ENCODE measurements at places on chromosomes 5 and 9.
A peak's percentile ranks its signal among the peaks of the same experiment; 100 is the strongest.

- DNase-seq = no peak
Observed at GRCh38 chr9:8389531-8389930, 590.0 kb upstream of the DMAC1 start.

- DNase-seq = no peak
Observed at GRCh38 chr9:120837921-120838320, 4.8 kb downstream of the PSMD5 start.

GRCh38 chr9:61673664-61674381, 484.0 kb downstream of the SPATA31A7 start:
- no peak for DNase-seq

- DNase-seq = peak; percentile 76
Observed at GRCh38 chr9:6680797-6681146, 35.2 kb upstream of the GLDC start.

- DNase-seq = no peak
Observed at GRCh38 chr9:99998266-99998665, 91.8 kb downstream of the STX17 start.

DNA sequence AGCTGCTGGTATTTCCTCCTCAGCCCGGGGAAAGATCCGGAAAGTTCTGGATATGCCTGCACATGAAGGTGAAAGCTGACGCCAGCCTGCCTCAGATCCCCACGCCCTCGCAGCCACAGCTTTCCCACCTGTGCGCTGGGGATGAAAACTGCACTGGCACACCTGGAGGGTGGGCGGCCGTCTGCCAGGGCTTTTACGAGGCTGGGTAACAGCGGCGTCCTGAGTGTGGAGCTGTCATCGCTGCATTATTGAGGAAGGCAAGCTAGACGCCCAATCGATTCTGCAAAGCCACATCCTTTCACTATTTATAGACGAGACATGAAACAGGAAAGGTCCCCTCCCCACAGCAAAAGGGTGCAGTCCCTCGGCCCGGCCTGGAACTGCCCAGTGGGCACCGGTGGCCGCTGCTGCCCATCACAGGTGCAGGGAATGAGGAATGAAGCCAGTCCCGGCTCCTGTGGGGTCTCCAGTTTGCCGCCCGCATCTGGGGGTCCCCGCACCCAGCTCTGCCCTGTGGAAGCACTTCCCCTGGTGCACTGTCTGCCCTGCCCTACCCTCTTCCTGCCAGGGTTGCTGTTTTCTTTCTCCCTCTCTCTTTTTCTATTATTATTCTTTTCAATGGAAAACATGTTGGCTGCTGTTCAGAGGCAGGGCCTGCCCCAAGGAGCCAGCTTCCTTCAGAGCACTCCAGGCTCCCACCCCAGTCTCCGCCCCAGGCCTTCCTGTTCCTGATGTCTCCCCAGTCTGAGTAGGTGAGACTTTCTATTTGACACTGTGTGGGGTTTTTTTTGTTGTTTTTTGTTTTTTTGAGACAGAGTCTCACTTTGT, 7.0 kb downstream of the NOTCH1 start:
- no peak for DNase-seq

DNA sequence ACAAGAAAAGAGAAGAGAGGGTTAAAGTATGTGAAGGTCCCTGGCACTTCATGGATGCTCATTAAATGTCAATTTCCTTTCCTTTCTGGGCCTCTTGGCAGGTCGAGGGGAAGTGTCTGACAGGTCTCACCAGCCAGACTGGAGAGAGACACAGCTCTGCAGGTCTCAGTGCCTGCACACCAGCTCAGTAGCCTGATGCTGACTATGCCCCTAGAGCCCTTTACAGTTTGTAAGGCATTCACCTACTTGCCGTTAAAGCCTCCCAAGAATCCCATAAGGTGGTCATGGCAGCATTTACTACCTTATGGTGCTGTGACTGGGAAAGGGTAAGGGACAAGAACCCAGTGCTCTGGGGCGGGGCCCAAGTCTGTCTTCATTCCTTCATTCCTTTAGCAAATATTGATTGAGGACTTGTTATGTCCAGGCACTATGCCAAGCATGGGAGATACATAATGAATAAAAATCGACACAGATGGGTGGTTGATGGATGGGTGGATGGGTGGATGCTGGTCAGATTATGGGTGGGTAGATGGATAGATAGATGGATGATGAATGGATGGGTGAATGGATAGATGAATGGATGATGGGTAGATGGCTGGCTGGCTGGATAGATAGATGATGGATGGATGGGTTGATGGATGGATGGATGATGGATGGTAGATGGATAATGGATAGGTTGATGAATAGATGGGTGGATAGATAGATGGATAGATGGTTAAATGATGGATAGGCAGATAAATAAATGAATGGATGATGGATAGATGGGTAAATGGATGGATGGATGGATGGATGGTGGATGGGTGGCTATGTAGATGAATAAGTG, 21.3 kb upstream of the KIF12 start:
- no peak for DNase-seq

DNA sequence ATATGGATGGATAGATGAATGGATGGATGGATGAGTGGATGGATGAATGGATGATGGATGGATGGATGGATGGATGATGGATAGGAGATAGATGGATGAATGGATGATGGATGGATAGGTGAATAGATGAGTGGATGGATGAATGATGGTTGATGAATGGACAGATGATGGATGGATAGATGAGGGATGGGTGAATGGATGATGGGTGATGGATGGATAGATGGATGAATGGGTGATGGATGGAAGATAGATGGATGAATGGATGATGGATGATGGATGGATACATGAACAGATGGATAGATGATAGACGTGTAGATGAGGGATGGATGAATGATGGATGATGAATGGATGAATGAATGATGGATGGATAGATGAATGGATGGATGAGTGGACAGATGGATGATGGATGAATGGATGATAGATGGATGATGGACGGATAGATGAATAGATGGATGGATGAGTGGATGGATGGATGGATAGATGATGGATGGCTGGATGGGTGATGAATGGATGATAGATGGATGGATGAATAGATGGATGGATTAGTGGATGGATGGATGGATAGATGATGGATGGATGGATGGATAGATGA, 53.8 kb downstream of the OLFM1 start:
- no peak for DNase-seq

DNA sequence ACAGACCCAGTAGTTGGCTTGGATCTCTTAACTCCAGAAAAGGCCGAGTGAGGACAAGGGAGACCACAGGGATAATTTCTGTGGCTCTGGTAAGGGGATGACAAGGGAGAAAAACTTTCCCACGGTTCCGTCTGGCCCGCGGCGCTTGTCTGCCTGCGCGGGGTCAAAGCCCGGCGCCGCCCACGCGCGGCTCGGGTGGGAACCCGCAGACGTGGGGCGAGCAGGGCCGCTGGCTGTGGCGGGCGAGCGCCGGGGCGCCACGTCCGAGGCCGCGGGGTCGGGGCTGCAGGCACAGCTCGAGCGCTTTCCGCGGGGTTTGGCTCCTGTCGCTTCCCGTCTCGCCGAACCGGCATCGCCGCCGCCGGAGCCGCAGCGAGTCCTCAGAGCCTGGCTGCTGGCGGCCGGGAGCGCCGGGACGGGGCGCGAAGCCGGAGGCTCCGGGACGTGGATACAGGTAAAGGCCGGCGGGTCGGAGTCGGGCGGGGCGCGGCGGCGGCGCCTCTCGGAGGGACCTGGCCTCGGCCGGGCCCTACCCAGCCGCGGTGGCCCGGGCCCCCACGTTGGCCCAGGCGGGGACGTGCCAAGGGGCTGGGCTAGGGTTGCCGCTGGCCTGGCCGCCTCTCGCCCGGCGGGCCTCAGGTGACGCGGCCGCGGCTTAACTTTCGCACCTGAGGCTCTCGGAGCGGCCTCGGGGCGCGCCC, at the start of gene RNF180:
Gene RNF180, plus strand, starts transcription at position 344 of the 701 bp plus-strand sequence. CDS start 34,965 bp downstream, outside the sequence.
- DNase-seq = peak; percentile 49

DNA sequence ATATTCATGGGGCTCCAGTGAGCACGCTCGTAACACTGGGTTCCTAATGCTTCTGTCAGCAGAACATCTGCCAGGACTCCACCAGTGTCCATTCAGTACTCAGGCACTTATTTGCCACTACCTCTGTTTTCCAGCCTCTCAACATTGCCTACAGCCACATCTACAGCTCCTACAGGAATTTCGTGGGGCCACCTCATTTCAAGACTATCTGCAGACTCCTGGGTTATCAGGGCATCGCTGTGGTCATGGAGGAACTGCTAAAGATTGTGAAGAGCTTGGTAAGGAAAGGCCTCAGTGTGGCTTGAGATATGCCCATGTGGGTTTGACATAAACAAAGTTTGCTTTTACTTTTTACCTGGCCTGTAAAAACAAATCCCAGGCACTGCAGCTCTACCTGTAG, 92.9 kb downstream of the CYFIP2 start:
- no peak for DNase-seq

DNA sequence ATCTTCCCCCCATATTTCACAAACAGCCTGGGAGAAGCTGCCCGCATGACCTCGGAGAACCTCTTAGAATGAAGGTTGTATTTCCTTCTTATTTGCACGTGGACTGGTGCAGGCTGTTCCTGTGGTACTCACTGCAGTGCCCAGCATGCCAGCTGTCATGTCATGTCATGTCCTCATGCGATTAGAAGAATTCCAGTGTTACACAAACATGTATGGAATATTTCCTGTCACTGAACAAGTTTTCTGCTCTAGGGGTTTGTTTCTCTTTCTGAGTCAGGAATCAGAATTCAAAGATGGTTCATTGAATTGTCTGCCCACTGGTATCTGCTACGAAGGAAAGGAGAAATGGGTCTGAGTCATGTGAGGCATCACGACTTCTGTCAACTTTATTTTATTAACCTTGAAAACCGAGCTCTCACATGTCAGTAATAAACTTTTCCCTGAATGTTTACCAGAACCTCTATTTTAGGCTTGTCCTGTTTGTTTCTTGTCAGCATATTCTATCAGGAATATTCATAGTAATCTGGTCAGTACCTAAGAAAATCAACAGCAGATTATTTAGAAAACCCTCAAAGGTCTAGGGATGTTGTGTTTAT, 415.6 kb downstream of the GADD45G start:
- DNase-seq = no peak

- DNase-seq = no peak
Observed at GRCh38 chr9:98038958-98039357, 17.6 kb upstream of the NANS start.

- DNase-seq = no peak
Observed at GRCh38 chr9:121930956-121931355, 162.2 kb downstream of the TTLL11 start.

GRCh38 chr9:37029776-37030610, 4.1 kb downstream of the PAX5 start:
- no peak for DNase-seq

DNA sequence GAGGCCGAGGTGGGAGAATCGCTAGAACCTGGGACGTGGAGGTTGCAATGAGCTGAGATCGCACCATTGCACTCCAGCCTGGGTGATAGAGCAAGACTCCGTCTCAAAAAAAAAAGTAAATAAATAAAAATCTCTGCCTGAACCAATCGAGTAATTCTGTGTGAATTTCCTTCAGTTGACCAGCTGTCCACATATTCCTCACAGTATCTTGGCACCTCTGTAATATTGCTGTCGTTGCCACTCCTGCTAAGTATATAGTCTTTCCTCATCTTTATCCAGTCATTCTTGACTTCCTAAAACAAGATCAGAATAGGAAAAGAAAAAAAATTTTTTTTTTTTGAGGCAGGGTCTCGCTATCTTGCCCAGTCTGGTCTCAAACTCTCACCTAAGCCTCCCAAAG, 29.9 kb downstream of the KDM3B start:
- DNase-seq = no peak

DNA sequence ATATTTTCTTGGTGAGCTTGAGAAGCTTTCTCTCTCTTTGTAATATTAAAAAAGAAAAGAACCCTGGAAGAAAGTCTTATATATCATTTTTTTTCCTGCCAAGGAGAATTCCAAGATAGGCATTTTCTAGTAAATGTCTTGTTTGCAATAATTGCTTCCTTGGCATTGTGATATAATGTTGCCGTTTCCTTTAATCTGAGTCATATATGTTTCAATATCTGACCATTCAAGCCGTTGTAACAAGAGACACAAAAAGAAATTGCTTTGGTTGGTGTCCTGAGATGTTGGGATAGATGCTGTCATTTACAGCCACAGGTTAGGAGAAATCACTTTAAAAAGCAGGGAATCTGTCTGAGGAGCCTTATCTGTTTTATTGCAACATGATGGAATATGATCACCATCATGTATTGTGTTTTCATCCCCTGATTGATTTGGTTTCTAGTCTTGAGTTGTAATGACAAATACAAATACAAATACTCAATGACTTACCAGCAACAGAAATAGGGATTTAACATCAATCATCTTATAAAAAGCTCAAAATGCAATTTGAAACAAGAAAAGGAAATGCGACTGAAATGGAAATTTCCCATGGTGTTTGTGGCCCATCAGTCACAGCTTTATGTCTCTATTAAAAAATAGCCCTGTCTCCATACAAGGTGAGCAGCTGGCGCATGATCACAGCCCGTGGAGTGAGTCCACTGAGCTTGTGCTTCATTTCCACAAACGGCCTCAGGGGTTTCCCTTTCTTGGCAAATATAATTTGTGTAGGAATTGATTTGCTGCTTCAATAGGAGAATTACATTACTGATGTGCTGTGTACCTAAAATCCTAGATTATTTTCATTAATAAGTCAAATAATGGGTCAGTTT, 250.1 kb upstream of the TRPC7 start:
- peak; percentile 10 for DNase-seq

DNA sequence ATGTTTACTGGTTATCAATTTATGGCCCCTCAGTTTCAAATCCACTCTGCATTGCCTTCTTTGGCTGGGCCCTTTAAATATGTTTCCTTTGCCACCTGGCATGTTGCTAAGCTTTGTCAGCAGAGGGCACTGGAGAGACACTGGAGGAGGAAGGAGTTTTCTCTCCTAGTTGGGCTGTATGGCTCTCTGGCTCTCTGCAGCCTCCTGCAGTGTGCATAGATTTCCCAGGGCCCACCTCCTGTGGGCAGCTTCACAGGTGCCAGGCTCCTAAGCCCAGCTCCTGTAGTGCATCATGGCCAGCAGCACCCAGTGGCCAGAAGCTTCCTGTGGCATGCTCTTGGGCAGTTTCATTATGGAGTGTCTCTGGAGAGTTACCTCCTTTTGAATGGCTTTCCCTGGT, 23.3 kb downstream of the CAVIN4 start:
- DNase-seq = peak; percentile 83

GRCh38 chr5:119250946-119251901, 104.6 kb upstream of the TNFAIP8 start:
- DNase-seq = no peak

DNA sequence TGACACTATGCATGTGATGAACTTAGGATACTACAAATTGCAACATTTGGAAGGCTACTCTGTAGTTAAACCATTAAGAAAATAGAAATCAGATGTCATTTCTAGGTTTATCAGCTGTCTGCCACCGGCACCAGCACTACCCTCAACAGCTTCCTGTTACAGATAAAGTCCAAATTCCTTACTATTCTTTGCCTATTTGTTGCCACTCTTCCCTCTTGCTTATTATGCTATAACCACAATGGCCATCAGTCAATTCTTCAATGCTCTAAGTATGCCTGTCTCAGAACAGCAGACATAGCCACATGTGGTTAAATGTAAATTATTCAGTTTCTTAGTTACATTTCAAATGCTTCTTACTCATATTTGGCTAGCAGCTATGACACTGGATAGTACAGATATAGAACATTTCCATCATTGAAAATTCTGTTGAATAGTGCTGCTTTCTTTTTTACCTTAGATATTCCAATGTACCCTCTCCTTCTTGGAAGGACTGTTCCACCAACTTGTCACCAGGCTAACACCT, 21.0 kb downstream of the DHX29 start:
- no peak for DNase-seq

GRCh38 chr5:111469903-111470302, 42.4 kb downstream of the STARD4 start:
- no peak for DNase-seq

- DNase-seq = no peak
Observed at GRCh38 chr5:80905405-80905804, 54.8 kb upstream of the RASGRF2 start.

GRCh38 chr9:9790216-9790872, 822.5 kb downstream of the PTPRD start:
- peak; percentile 87 for DNase-seq
